GDM1 (cell line): ENCODE measurements at places on chromosomes 12 and 14.

DNA sequence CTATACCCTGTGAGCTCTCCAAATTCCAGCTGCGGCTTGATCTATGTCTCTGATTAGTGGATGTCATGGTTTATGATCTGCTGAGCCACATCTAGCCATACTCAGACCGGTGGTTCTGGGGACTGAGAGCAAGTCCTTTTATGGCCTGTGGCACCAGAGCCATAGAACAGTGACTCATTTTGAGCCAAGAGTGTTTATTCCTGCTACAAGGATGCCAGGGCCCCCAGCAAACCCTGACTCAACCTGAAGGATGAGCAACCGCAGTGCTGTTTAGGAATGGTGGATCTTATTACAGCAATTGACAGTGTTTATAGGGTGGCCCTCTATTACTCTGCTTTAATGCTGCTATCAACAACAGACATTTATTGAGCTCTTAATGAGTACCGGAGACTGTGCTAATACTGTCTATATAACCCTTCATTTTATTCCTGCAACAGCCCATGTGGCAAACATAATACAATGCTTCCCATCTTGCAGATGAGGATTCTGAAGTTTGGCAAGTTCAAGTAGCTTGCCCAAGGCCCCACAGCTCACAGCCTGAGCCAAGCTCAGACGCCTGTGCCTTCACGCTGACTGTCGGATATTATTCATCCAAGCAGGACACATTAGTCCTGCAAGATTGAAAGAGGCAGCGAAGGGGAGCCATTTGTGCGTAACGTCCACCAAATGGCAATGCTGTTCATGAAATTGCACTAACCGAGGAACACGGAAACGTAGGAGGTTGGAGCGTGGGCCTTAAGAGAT lies 273.6 kb upstream of the PWP1 start:
- no peak for DNase-seq

GRCh38 chr14:69077841-69078240 lies 75.1 kb downstream of the DCAF5 start:
- DNase-seq: no peak

- DNase-seq: no peak
Measured at GRCh38 chr12:68198507-68199086, 27.0 kb downstream of the IL26 start.

DNA sequence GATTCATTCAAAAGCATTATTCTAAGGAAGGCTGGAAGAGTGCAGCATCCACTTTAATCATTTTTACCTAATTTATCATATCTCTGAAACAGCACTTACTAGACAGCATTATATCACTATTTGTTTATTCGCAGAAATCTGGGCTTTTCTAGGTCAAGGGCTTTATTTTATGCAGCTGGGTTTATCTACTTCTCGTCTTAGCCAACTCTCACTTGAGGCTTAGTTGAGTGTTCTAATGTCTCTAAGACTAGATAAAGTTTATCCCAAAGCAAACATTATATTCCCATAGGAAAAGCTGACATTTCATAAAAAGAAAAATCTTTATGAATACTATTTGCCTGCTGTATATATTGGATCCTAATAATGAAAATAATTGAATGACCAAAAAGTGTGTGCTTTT lies 720.8 kb upstream of the FLRT2 start:
- no peak for DNase-seq

DNA sequence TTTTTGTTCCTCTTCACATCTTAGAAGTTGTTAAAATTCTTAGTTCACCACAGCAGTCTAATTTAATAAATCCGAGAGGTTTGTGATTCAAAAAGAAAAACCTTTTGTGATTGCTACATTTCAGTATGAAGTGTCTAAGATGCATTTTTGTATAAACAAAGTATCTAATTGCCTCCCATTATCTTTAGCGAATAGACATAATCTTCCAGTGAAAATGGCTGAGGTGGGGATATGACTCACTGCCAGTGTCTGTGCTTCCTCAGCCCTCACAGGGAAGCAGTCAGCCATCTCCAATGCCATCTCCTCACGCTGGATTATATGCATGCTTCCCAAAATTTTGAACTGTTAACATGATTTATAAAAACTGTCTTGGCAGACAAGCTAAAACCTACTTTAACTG lies 7.6 kb downstream of the GCH1 start:
- DNase-seq: no peak
